Ovary (tissue), 10 donors: ENCODE measurements at places on chromosomes 5 and 9.

DNA sequence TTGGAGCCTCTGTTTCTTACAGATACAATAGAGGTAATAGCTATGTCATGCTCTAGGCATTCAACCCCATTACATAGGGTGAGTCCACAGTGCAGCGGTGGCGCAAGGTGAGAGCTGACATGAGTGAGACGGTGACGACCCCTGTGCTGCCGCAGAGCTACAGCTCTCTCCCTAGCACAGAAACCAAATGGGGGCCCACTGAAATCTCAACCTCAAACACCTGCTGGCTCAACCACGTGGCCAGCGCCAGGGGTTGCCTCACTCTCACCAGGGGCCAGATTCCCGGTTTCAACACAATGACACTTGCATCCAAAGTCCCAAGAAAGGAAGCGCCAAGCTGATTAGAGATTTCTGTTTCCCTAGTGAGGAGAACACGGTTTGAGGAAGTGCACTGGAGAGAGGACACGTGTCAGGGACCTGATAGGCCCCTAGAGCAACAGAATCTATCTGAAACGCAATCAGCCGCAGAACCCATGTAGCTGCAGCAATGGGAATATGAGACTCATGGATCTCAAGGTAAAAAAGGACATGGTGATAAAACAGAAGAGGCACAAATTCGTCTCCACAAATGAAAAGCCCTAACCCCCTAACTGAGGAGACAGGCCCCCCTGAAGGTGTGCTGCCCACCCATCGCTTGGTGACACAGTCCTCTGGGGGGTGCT lies 114.3 kb downstream of the CRB2 start:
- no peak for DNase-seq

DNA sequence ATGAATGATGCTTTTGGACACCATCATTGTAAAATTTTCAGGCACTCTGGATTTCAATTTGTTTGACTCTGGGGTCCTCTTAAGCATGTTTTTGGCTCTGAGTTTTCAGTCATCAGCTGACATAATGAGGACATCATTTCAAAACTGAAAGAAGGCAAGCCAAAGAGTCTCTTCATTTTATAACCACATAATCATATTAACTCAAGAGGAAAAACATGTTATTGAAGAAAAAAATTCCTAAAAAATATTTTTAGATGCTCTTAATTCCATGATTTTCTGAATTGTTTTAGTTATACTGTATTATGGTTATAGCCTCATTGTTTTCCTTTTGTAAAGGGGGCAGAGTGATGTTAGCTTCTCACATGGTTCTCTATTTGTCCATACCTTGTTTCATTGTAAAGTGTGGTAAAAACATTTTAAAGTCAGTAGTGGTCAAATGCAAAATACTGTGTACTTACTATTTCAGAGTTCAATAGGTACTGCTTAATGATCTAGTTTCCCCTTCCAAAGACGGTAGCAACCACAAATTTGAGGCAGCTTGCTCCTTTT lies 472.1 kb downstream of the DMRT2 start:
- DNase-seq = no peak

GRCh38 chr9:84317563-84317962 lies 23.0 kb downstream of the SLC28A3 start:
- DNase-seq = no peak

DNA sequence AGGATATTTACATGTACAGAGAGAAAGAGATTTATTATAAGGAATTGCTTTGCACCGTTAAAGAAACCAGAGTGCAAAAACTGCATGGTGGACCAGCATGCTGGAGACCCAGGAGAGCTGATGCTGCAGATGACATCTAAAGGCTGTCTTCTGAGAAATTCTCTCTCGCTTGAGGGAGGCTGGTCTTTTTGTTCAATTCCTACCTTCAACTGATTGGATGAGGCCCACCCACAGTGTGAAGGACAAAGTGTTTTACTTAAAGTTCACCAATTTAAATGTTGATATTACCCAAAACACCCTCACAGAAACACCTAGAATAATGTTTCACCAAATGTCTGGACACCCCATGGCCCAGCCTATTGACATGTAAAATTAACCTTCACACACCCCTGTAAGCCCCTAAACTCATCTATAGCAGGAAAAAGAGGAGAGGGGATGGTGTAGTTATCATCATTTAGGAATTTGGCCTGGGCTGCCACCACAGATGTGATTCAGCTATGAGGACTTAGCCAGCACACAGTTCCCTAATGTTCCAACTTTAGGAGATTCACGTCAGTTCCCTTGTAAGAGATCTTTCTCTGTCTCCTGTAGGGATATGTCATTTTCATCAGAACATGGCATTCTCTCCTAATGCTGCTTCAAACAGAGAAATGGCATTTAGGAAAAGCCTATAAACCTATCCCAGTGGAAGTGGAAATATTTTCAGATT lies 358.2 kb upstream of the TLE4 start:
- DNase-seq = no peak

- DNase-seq = no peak
Observed at GRCh38 chr9:117541181-117541580, 126.3 kb upstream of the ASTN2 start.

GRCh38 chr9:100281066-100281465 lies 71.7 kb downstream of the TEX10 start:
- no peak for DNase-seq

DNA sequence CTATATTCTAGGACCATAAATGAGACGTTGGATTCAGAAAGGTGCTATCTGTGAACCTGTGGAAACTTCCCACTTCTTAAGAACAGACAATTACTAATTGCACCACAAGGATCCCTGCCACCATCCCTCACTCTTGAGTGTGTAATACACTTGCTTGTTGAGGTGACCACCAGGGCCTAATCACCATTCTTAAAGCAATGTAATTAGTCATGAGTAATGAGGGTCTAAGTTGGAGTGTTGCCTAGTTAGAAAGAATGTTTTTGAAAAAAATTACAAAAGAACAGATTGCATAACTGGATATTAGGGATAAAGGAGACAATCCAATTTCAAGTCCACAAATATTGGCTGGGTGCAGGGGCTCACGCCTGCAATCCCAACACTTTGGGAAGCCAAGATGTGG lies 56.9 kb upstream of the TRIO start:
- no peak for DNase-seq

- DNase-seq = no peak
Observed at GRCh38 chr5:120476063-120476462, 12.0 kb downstream of the PRR16 start.

- DNase-seq = no peak
Observed at GRCh38 chr5:12093586-12093985, 189.3 kb upstream of the CTNND2 start.

- DNase-seq = no peak
Observed at GRCh38 chr5:58629271-58630159, 46.6 kb downstream of the RAB3C start.

DNA sequence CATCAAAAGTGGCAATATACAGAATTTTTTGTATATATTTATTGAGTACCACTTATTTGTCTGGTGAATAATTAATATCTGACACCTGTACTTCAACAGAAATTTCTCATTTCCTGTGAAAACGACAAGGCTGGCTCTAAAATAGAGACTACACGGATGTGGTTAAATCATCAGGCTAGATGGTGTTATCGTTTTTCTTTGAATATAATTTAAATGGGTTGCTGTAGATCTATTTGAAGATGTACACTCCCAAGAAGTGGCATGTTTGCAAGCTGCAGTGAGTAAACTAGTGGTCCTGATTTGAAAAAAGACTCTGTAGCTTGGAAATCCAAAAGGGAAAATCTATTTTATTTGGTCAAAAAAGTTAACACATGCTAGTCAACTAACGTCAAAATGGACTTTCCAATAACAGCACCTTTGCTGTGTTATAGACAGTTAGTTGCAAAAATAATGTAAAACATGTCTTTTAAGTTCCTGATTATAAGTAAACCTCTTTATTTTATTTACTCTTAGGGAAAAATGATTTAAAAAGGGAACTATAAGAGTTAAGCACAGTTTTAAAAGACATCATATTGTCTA lies 13.8 kb downstream of the ST8SIA4 start:
- DNase-seq = no peak

GRCh38 chr9:121816845-121817450 lies 165.5 kb downstream of the DAB2IP start:
- no peak for DNase-seq

DNA sequence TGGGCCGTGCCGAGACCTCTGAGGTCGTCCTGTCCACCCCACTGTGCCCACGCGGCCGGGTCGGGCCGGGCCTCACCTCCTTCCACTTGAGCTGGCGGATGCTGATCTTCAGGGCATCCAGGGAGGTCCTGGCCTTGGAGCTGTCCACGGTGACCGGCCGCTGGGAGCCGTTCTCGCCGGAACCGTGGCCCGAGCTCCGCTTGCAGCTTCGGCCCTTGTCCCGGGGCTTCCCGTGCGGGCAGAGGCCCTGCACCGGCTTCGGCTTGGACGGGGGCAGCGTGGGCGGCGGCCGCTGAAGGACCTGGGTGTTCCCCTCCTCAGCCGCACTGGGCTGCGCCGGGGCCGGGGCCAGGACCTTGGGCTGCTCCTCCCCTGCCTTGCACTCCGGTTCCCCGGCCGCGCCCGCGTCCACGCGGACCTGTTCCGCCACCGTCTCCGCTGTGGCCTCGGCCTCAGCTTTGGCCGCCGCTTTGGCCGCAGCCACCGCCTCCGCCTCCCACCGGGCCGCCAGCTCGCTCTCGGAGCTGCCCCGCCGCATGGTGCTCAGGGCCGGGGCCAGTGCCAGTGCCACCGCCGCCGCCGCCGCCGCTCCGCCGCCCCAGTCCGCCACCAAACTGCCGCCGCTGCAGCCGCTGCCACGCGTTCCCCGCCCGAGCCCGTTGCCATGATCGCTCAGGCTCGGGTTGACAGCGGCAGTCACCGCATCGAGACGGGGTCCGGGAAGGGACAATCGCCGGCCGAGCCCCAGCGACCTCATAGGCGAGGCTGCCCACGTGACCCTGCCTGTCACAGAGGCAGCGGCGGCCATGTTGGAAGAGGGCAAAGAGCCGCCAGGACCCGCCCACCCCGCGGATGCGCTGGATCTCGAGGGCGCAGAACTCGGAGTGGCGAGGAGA lies at the start of gene TTLL11:
TTLL11 (minus strand) TSS at position 698 of the 896 bp plus-strand sequence; CDS start at position 538, 160 bp downstream.
- DNase-seq = peak; percentile 96

- DNase-seq = no peak
Observed at GRCh38 chr5:90054612-90055011, 354.9 kb downstream of the CETN3 start.

GRCh38 chr9:35566417-35566816 lies 38.6 kb upstream of the TESK1 start:
- DNase-seq = no peak

- DNase-seq = no peak
Observed at GRCh38 chr9:29422438-29422837, 1849.2 kb upstream of the C9orf72 start.
